ENCODE measurements at places on chromosomes 1 and 21. TPM values are rescaled to one million over a fixed set of nuclear protein-coding genes. Genes with fewer than 3 reads are reported as not detected.

DNA sequence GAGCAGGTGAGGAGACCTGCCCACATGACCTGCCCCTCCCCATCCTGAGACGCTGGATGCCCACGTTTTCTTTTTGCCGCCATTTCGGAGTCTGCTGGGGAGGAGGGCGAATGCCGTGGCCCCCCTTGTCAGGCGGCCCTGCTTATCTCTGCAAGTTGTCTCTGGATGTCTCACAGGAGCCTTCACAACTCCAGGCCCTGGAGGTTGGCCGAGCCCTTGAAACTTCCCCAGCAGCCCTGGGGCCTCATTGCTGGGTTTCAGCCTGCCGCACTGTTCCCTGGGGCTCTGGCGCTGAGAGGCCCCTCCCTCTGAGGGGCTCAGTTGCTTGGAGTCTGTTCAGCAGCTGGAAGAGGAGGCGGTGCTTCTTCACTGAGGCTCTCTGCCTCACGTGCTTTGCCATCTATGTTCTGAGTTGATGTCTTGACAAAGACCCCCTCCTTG lies 29.8 kb upstream of the ZBTB21 start:
- peak; percentile 76 for DNase-seq

DNA sequence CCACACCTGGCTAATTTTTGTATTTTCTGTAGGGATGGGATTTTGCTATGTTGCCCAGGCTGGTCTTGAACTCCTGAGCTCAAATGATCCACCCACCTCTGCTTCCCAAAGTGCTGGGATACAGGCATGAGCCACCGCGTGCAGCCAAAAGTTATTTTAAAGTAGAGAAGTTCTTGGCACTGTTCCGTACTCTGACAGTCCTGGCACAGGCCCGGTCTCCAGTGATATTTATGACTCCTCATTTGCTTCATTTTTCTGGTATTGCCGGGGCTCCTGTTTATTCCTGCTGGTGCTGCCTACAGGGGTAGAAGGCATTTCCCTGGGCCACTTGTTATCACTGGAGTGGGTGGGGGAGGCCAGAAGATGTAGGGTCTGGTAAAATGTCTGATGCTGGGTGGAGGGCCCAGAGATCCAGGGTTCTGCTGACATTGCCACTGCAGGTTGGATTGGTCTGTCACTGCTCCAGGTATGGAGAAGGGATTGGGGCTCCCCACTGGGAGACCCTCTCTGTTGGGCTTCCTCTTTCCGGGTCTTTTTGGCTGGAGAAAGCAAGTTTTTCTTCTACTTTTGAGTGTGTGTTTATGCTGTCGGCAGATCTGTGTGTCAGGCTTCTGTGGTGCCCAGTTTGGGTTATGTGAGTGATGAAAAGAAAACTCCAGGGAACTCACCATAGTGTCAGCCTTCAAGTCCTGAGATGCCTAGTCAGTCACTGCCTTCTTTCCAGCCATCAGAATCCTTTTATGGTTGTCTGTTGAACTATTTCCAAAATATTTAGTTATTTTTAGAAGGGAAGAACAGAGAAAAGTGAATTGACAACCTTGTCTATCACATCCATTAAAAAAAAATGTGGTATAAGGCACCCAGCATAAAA lies 4.5 kb downstream of the MROH7 start:
- DNase-seq: no peak

GRCh38 chr1:89844860-89845259 lies 24.0 kb downstream of the LRRC8D start:
- no peak for DNase-seq

DNA sequence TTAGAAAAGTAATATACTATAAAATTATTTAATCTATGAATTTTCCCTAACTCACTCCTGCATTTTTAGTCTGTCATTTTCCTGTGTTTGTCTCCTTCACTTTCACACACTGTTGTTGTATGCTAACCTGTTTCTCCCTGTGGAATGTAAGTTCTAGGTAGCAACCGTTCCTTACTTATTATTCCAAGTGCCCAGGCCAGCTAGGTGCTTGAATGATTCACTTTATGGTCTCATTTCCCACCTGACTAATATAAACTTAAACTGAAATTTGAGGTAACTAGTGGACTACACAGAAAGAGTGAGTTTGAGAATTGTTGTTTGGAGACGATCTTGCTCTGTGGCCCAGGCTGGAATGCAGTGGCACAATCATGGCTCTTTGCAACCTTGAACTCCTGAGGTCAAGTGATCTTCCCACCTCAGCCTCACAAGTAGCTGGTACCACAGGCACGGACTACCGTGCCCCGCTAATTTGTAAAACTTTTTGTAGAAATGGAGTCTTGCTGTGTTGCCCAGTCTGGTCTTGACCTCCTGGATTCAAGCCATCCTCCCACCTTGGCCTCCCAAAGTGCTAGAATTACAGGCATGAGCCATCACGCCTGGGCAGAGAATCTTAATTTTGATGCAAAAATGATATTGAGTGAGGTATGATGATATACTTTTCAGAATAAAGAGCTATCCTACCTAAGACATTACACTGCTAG lies 1.9 kb downstream of the ZYG11B start:
- no peak for DNase-seq

The C1orf146 gene
- not detected for total RNA-seq

The CTBS gene
- total RNA-seq: 11.6 TPM

The OBSCN gene
- total RNA-seq: 14.5 TPM
